Activated CD4-positive, CD25-positive, alpha-beta regulatory T cell treated with anti-CD3 and anti-CD28 coated beads, Interleukin-2, amount 50 U/mL, for 24 hours (primary cell): ENCODE measurements at places on chromosomes 7 and 10.

- no peak for ATAC-seq
These were observed 1.5 kb upstream of the MKX start for GRCh38 chr10:27747096-27747451.

DNA sequence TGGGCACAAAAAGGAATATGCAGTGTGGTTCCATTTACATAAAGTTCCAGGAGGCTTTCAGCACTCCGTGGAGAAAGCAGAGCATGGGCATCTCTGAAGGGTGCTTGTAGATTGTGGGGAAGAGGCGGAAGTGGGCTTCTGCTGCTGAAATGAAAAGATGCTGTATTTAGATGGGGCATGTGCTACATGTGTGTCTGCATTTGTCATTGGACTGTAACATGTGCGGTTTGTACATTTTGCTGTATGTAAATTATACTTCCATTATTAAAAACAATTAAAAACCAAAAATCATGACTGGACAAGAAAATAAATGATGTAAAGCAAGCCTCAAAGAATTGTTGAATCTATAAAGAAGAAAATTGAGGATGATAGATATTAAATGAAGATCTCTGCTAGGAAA, 334.0 kb downstream of the WDR37 start:
- ATAC-seq = no peak

GRCh38 chr7:46512891-46513413, 591.9 kb upstream of the IGFBP3 start:
- no peak for ATAC-seq

DNA sequence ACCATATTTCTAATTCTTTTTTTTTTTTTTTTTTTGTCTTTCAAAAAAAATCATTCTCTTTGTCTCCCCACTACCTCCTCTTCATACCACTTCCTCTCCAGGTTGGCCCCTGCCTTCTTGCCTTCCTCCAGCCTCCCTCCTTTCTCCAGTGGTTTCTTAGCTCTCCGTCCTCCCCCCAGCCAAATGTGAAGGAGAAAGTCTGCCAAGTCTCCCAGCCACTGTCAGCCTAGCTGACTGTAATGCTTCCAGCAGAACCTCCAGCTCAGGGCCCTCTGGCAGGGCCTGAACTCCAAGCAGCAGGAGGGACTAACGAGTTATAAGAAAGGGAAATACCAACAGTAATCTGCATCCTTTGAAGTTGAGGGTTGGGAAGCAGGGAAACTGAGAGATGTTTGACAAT, 35.5 kb upstream of the BICC1 start:
- ATAC-seq = no peak
